ENCODE measurements at places on chromosomes 1 and 21.

DNA sequence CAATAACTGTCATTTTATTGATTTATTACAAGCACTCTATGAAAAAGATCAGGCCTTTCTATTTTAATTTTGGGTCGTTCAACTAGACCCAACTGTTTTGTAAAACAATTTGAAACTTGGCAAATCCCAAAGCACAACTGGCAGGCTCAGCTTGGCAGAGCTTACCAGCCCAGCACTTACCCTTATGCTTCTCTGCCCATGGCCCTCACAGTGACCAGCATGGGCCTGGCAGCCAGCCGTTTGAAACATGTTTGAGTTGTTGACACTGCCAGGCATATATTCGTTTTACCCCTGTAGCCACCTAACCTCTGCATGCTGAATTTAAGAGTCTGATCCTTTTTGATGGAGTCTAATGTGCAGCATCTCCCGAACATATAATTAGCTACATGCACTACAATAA is 796.7 kb upstream of the ADGRL2 start:
- DNase-seq: no peak

DNA sequence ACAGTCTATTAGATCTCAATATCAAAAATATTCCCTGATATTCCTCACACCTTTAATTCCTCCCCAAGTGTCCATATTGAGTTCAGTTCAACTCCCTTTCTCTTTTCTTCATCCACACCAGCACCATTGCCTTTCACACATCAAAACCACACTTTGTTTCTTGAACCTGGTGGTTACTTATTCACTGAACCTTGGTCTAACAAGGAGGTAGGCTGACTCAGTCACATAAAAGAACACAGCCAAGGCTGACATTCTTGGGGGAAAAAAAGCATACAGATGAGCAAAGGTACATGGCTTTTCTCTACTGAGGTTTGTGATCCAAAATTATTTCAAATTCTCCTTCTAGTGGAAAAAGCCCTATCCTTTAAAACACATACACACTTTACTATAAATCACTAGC is 131.7 kb upstream of the USH2A start:
- no peak for DNase-seq

DNA sequence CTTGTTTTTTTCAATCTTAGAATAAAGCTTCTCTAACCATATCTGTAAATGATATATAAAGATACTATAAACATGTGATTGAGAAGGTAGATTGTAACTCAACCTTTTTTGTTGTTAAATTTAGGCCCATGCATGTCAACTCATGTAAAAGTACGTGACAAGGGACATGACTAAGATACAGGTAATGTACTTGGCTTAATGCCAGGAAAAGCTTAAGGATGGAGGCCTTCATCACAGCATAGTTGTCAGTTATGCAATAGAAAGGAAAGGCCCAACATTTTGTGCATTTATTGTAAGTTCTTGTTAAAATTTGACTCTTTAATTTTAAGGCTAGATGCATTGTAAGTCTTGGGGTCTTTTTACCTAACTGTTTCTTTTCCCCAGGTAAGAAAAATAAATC is 305.1 kb downstream of the LTN1 start:
- no peak for DNase-seq

GRCh38 chr1:167509587-167509986 is 8.7 kb downstream of the CD247 start:
- no peak for DNase-seq

DNA sequence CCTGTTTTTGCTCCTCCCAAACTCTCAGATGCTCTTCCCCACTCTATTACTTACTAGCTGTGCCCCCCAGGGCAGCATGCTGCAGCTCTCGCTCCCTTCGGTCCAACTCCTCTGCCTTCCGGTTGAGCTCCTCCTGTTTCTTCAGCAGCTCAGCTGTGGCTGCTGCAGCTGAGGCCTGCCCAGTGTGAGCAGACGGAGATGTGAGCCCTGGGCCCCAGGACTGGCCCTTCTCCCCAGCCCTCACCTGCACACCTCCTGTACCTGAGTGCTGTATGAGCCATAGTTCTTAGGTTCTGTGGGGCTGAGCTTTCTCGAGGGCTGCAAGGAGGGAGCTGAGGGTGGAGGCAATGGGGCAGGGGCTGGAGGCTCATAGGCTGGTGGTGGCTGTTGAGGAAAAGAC is 1.9 kb downstream of the SCAMP3 start:
- no peak for DNase-seq

DNA sequence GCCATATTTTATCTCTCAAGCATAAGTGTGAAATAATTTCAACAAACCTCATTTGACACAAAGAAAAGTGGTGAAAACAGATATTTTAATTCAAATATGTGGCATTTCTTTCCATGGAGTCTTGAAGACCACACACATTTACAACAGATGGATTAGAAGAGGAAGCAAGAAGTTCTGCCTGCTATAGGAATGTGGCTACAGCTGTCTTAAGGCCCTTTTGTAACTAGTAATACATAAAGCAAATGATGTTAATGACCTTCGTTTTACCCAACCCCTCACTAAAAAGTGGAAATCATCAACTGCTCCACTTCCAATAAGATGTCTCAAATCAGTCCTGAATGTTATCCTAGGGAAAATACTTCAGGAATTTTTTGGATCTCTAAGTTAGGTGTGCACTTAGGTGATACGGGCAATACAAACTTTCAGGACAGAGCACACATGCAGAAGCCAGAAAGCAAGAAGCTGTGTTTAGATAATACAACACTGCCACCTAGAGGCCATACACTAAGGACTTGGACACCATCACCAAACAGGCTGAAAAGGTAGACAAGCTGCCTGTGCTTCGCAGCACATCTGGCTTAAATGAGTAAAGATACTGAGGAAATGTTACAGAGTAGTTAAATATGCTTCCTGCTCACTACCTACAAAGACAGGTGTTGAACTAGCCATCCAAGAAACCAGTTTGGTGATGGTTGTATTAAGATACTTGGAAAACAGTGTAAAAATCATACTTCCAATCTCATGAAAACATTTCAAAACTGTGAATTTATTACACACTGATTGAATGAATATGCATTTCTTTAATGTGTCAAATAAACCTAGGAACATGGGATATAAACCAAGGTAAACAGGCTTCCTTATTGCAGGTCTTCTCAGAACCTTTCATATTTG is 24.4 kb downstream of the RRAGC start:
- DNase-seq: peak; percentile 80

- DNase-seq: no peak
Observed at GRCh38 chr1:223175032-223175431, 32.0 kb upstream of the TLR5 start.

GRCh38 chr1:62841587-62842169 is 57.7 kb downstream of the ATG4C start:
- peak; percentile 63 for DNase-seq

GRCh38 chr21:41763996-41764395 is 2.9 kb downstream of the RIPK4 start:
- DNase-seq: no peak

GRCh38 chr1:219812491-219813203 is 115.7 kb downstream of the SLC30A10 start:
- peak; percentile 68 for DNase-seq

DNA sequence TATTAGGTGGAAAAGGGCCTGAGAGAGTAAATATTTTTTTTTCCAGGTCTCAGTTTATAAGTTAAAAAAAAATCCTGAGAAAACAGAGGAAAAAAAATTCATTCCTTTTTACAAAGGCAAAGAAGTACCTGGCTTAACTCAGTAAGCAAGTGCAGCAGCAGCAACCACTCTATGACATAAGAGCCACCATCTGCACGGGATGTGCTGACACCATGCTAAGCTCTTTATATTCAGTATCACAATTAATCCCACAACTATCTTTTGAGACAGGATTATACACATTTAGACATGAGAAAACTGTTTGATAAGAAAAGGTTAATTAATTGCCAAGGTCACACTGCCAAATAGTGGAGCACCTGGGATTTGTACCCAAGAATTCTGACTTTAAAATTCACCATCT is 13.4 kb upstream of the DPT start:
- no peak for DNase-seq

- no peak for DNase-seq
Observed at GRCh38 chr1:1066403-1067283, 7.5 kb downstream of the RNF223 start.

DNA sequence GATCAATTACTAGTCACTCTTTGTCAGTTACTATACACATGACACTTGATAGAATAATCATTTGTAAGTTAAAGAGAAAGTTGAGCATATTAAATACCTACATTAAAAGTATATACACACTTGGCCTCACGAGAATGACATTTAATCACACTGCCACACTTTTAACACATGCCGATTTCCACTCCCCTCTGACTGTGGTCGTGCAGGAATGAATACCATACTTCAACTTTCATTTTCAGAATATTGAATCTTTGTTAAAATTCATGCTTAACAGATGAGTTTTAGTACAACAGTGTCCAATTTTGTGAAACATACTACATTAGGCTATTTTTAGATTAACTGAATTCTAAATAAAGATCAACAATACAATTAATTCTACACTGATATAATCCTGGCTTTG is 78.2 kb upstream of the SDC3 start:
- DNase-seq: peak; percentile 54
